ENCODE measurements at places on chromosomes 12 and 14.

DNA sequence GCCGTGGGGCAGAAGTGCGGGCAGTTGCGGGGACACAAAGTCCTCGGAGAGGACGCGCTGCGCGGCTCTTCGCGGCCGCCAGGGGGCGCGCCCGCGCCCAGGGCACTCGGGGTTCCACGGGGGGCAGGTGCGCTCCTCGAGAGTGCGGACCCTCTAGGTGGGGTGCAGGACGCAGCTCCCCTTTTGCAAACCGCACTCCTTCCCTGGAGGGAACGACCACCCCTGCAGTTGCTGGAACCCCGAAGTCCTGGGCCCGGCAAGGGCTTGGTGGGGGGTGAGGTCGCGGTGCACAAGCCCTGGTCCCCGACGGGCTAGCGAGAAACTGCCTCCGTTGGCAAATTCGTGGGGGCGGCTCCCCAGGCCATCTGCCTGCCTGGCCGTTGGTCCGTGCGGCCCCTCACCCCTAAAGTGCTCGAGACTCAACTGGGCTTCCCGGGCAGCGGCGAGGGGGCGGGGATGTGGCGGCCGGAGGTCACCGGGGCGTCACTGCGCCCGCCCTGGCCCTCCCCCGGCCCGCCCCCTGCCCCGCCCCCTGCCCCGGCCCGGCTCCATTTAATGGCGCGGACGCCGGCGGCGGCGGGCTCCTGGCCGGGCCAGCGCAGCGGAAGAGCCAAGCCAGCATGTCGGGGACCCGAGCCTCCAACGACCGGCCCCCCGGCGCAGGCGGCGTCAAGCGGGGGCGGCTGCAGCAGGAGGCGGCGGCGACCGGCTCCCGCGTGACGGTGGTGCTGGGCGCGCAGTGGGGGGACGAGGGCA is at the start of gene ADSS1:
Gene ADSS1, plus strand, starts transcription at position 579 of the 756 bp plus-strand sequence. Its CDS starts 42 bp downstream, at position 621.
- peak; percentile 78 for DNase-seq

DNA sequence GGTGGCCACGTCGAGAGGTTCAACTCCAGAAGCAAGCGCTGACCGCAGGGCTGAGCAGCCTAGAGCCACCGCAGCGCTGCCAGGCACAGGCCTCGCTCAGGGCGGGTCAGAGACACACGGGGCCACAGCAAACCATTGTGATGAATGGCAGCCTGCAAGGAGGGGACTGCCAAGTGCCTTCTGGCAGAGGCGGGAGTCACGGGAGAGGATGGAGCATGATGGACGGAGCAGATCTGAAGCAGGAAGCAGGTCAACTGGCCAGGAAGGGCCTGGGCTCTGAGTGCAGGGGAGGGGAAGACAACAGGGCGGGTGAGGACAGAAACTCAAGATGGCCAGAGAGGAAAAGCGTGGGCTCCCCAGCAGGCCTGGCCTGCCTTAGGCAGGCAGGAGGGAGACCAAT is 49.8 kb downstream of the CDC42BPB start:
- DNase-seq = peak; percentile 92

DNA sequence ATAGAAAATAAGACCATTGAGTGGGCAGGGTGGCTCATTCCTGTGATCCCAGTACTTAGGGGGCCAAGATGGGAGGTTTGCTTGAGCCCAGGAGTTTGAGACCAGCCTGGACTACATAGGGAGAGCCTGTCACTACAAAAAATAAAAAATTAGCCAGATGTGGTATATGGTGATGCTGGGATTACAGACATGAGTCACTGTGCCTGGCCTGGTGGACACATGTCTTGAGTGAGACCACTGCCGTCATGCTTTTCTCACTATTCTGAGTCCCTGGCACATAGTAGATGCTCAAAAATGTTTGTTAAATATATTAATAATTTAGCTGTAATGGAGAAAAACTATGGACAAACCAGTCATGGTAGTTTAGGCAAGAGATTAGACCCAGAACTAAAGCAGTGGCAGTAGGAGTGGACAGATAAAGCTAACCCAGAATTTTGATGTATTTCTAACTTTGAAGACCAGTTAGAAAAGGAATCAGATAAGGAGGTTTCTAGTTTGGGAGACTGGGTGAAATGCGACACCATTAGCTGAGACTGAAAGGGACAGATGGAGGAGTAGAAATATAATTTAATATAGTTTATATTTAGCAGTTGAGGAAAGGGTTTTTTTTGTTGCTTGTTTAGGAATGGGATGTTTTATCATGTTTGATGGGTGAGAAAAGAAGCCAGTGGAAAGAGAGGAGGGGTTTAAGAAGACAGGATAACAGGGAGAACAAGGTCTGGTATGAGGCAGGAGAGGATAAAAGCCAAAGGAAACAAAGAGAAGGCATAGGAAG is 7.4 kb upstream of the PTGES3 start:
- DNase-seq = no peak

DNA sequence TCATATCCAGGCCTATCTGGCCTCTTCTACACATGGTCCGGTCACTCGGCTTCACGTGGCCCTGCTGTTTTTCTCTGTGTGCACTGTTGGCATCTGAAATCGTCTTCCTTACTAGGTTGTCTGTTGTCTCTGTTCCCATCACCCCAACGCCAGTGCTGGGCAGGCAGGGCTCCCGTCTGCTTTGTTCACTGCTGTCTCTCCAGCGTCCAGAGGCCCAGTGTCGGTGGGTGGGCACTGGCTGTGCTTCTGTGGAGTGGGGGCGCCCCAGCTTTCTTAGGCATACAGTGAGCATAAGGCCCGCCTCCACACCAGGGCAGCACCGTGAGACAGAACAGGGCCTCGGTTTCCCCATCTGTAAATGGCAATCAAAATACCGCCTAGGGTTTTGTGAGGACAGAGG is 153.1 kb downstream of the BCL11B start:
- no peak for DNase-seq

DNA sequence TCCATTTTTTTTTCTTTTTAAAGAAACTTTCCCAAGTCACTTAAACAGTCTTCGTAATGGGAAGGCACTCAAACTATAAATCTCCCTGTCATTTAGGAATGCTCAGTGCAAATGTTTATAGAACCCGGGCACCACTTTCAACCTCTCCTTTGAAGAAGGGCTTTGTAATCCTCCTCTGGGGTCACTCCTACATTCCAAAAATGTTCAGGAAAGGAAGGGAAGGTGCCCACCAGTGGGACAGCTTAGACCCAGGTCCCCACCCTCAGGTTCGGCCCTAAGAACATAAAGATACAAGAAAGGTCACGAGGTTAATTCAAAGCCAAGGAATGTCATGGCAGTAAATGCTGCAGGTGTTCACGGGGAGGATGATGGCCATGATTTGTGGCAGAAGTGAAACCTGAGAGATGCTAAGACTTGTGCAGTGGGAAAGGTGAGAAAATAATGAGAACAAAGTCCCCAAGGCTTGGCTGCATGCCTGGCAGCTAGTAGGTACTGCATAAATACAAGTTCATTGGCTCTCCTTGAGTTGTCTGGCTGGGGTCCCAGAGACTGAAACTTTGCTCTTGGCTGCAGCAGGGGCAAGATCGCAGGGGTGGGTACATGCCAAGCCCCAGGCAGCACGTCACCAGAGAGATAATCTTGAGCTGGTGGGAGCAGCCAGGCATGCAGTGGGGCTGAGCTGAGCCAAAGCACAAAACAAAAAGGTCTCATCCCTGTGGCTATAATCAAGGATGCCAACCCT is 21.1 kb downstream of the KRT18 start:
- no peak for DNase-seq

DNA sequence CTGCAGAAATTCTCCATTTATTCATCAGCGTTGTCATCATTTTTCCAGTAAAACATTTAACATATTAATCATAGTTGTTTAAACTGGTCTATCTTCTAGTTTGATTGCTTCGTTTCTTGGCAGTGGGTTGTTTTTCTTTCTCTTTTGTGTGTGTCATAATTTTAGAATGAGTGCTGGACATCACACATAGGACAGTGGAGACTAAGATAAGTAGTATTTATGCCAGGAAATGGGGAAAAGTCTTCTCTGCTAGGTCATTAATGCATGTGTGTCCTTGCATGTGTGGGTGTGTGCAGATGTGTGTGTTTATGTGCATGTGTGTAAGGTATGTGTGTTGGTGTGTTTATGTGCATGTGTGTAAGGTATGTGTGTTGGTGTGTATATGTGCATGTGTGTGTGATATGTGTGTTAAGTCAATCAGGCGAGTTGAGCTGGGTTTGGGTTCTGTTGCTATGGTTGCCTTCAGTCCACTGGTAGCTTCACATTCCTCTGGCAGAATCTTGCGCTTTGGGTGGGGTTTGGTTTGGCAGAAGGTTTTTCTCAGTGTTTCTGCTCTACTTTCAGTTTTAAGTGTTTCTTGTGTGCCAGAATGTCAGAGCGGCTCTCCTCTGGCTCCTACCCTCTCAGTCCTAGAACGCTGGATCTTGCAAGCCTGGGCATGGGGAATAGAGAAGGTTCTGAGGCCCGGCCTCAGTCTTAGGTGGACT is 7.8 kb upstream of the ADGRD1 start:
- no peak for DNase-seq

DNA sequence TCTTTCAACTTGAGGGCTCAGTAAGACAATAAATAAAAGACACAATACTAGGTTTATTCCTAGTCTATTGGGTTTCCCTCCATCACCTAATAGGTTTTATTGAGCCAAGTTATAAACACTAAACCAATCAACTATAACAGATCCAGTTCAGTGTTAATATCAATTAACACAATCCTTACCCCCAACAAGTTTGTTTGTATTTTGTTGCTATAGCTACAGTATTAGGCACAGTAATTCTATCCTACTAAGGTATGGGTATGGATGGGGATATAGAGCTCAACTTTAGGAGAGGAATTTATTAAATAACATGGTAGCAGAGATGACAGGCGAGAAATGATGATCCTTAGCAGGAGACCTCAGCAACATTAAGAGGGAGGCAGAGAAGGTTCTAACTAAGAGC is 13.3 kb downstream of the PPP4R3A start:
- DNase-seq = no peak

GRCh38 chr14:59836116-59836515 is 34.5 kb downstream of the RTN1 start:
- DNase-seq = no peak

DNA sequence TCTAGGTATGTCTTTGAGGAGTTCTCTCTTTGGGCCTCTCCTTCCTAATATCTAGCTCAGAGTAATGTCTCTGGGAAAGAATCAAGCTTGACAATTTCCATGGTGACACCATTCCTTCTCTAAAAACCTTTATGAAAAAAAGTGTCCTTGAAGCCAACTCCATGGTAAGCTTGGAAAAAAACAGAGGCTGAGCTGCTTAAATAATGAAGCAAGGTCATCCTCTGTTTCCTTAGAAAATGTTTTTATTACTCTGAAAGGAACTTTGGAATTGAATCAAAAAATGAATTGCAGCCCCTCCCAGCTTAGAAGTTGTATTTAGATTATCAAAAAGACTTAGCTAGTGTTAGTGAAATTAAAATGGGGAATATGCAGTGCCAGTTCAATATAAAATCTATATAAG is 166.1 kb upstream of the KITLG start:
- DNase-seq = peak; percentile 15

DNA sequence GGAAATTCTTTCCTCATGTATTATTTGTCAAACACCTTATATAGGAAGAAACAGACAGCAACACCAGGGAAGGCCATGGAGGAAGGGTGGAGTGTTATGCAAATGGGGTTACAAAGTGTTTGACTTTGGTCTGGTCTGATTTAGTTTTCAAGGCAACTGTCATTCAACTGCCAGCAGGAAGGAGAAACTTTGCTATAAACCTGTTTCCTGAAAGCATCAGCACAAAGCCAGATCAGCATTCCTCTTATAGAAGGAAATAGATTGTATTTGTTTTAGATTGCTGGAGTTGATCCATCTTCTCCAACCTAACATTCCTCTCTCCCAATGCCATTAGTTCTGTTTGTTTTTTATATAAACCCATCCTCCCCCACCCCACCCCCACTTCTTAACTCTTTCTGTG is 65.7 kb downstream of the STAB2 start:
- no peak for DNase-seq

GRCh38 chr14:53696217-53696965 is 260.2 kb downstream of the BMP4 start:
- no peak for DNase-seq

All from globus pallidus (tissue), 1 donor.